Fibroblast of lung (primary cell): ENCODE measurements at places on chromosomes 12 and 14.

DNA sequence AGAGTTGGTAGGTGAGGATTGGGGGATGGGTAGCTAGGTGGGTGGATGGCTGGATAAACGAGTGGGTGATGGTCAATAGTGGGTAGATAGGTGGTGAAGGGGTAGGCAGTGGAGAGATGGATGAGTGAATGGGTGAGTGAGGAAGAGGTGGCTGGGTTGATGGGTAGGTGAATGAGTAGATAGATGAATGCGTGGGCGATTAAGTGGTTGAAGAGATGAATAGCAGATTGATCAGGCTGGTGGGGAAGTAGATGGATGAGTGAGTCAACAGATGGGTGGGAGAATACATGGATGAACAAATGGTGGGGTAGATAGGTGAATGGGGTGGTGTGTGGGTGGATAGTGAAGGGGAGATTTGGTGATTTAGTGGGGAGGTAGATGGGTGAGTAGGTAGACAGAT, 51.1 kb downstream of the SYNE3 start:
- no peak for DNase-seq

- peak; percentile 64 for DNase-seq
These were observed 1.3 kb downstream of the OTOGL start for GRCh38 chr12:80100591-80100990.

DNA sequence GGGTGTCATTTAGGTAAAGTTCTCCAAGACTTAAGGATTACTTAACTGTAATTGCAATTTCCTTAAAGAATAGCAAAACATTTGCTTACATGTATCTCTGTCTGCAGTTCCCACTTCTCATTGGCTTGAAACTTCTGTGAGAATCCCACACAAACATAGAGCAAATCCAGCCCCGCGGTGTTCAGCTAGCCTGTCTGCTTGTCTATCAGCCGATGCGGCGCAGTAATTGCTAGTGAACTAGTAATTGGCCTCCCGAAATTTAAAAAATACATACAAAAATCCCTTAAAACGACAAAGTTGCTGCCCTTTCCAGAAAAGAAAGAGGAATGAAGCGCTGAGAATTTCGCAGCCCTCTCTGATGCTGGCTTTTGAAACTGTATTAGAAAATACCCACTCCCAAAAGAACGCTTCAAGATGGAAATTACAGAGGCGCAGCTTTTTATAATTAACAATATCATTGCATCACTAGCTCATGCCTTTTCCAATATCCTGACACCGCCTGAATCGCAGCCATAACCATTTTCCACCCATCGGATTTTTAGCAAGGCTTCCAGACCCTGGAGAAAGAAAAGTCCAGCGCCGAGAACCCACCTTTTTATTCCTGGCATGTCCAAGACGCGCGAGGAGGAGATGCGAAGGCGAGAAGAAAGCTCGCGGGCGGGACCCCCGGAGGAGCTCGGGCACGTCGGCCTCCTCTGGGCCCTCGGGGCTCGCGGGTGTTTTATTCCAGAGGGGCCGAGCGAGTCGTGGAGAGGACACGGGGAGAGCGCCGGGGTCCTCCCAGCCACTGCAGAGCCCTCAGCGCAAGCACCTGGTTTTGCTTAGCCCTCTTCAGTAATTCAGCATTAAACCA, 646 bp downstream of the FBLN5 start:
- DNase-seq = peak; percentile 33

DNA sequence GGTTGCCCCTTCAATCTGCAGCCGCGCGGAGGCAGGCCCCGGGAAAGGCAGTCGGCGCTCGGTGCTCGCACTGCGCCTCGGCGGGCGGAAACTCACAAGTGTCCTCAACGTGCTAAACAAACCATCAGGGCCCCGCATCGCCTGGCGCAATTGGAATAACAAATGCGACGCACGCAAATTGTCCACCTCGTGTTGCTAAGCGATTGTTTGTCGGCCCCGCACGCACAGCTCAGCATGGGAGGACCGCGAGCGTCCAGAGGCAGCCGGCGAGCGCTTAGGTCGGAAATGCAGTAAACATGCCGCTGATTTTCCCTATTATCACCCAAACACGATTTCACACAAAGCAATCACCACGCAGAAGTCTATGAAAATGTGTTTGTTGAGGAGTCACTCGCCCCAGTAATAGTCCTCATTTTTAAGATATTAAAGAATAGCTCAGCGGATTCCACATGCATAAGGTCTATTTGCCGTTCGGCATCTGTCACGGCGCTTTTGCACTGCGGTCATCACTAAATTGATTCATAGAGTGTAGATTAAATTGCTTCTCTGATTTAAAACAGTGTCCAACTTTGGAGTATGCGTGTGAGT, 3.2 kb upstream of the GSC start:
- no peak for DNase-seq

DNA sequence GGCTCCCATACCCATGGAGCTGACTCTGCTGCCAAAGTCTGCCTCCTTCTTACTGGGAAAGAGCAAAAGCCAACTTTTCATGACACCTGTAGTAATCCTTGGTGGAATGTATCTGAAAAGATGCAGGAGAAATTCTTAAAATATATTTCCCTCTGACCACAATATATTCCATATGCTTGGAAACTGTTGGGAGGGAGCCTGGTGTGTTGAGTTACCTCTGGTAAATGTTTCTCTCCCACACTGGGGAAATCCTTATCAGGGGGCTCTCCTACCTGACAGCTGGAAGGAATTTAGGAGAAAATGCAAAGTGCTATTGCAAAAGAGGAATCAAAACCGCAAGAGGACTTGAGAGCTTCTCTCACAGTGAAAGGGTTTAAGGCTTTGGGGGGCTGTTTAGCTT, 139.4 kb downstream of the TBX5 start:
- DNase-seq = no peak

GRCh38 chr12:112938751-112939150, 477 bp downstream of the OAS3 start:
- DNase-seq = no peak

DNA sequence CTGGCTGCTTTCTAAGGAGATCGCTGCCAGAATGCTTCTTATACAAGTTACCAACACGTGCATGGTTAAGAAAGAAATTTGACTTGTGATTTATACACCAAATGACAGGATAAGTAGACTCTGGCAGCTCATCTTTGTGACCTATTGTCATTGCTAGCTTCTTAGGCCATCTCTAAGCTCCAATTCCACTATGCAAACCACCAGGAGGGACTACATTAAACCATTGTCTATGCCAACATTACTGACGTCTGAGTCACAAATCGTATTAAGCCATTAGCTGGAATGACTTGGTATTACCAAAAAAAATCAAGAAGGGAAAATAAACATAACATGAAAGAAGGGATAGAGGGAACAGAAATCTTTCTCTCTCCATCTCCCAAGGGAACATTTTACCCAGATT, 15.8 kb upstream of the VPS33A start:
- peak; percentile 71 for DNase-seq

- no peak for DNase-seq
These were observed 66.6 kb downstream of the MON2 start for GRCh38 chr12:62533087-62533754.

- peak; percentile 14 for DNase-seq
These were observed 58.1 kb upstream of the DIO2 start for GRCh38 chr14:80269353-80269925.

- no peak for DNase-seq
These were observed 202.6 kb downstream of the ANO6 start for GRCh38 chr12:45418520-45418919.

DNA sequence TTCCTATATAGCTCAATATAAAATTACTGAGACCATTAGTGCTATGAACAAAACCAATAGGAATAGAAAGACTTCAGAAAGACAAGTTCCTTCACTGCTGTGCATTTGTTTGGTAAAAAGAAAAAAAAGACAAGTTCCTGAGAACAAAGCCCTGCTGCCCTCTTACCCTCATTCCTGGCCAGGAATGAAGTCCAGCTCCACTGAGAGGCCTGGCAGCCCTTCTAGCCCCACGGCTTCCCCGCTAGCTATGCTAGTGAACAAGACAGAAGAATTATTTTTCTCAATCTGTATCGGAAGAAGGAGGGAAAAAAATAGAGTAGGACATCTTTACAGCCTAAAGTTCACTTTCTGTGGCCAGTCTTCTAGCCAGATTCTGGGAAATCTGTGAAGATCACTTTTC, 1.6 kb downstream of the MFAP5 start:
- no peak for DNase-seq

DNA sequence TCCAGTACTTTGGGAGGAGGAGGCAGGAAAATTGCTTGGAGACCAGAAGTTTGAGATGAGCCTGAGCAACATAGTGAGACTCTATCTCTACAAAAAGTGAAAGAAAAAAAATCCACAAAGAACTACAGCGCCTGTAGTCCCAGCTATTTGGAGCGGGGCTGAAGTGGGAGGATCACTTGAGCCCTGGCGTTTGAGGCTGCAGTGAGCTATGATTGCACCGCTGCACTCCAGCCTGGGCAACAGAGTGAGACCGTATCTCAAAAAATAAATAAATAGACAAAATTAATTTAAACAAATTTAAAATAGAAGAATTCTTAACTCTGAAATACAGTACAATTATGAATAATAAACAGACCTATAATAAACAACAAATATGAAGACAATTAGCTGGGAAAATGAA, 40.9 kb downstream of the ATL1 start:
- peak; percentile 39 for DNase-seq

- DNase-seq = no peak
These were observed 134.6 kb downstream of the BTG1 start for GRCh38 chr12:92010853-92011701.

- DNase-seq = no peak
These were observed 16.1 kb downstream of the PITPNM2 start for GRCh38 chr12:123134826-123135225.

GRCh38 chr12:105020241-105020962, 34.3 kb downstream of the NOPCHAP1 start:
- DNase-seq = no peak

- DNase-seq = peak; percentile 91
These were observed 102.5 kb downstream of the FGD4 start for GRCh38 chr12:32501835-32502333.

DNA sequence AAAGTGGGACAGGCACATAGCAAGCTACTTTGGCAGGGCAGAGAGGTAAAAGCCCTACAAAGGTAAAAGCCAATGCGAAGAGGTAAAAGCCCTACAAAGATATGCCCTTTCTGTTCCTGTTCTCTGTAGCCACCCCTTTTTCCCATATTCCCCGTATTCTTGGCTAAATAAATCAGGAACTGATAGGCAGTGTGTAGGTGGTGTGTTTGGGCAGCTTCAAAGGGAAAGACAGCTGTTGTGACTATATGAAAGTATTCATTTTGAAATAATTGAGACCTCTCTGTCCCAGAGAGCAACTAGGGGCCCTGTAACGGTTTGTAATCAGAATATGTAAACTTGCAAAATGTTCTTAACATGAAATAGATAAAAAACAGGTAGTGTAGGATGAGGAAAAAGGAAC, 11.3 kb upstream of the SLC41A2 start:
- DNase-seq = no peak

DNA sequence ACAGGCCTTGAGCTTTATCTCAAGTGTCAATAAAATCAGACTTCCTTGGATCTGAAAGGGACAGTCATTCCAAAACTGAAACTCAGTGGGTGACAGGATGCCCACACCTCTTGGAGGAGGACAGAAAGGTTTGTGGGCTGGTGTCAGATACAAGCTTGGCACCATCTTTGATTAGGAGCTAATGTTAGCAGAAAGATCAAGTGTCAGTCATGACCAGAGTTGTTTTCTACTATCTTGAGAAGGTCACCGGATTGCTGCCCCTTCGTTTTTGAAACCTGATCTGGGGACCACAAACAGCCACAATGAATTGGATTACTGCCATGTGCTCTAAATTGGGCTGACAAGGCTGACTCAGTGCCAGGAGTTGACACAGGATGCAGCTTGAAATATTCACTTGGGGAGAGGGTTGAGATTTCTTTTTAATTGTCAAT, 88.3 kb downstream of the OTOGL start:
- DNase-seq = peak; percentile 67

DNA sequence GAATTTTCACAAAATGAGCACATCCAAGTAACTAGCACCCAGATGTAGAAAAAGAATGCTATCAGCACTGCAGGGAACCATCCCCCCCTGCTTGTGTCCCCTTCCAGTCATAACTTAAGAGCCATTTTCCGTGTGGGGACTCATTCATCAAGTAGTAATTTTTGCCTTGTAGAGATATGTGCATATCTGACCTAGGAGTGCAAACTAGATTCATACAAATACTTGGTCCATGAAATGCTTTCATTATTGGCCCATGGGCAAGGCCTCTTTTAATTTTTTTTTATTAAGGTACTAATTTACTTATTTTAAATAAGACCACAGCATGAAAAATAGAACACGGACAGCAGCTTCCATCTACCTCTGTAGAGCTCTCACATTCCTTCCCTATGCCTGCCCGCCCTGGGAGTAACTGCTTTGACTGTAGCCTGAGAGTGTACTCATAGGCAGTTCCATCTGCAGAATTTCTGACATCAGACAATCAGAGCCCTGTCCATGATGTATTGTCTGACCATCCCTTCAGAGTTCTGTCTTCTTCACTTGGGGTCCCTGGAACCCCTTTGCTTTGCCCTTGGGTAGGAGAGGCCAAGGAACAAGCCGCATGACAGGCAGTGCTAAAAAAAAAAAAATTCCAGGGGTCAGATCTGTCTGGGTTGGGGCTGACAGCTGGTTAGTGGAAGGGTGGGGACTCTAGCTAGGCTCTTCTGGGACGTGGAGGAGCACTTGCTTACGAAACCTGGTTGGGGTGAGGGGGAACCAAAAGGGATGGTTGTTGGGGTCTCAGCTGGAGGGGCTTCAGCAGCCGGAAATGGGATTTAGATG, 131.7 kb downstream of the C12orf75 start:
- no peak for DNase-seq

DNA sequence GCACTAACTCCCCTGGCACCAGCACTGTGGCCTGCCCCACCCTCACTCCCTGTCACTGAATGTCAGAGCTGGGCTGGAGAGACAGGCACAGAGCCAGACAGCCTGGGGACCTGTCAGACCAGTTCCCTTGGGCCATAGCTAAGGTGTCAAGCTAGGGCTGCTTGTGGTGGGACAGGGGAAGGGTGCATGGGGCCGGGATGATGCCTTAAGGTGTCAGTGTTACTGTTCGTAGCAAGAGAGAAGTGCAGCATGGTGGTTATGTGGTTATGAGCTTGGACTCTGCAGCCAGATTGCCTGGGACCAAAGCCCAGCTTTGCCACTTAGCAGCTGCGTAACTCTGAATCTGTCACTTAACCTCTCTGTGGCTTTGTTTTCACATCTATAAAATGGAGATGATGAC, 3.8 kb downstream of the RAPGEF3 start:
- no peak for DNase-seq

GRCh38 chr12:87953256-87953860, 75.8 kb downstream of the C12orf50 start:
- DNase-seq = peak; percentile 53

- no peak for DNase-seq
These were observed 332.6 kb upstream of the SFSWAP start for GRCh38 chr12:131378176-131378842.

DNA sequence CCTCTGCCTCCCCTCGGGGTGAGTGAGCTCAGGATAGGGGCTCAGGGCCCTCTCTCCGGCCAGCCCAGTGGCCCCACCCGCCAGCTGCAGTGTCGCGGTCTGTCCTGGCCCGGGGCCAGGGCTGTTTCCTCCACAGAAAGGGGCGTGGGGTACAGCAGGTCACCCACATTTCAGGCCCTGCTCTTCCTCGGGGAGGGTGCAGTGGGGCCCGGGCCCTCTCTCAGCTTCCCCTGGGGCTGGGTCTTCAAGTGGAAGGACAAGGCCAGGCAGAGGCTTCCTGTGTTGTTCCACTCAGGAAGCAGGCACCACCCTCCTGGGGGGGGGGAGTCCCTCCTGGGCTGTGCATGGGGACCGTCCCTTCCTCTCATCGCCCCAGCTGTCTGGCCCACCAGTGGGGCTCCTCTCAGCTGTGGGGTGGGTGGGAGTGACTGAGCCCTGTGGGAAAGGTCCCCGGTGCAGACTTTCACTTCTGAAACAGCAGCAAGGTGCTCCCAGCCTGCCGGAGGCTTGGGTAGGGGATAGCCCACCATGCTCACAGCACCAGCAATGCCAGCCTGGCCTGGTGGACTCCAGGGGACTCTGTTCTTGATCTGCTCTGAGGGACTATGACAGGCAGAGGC, 3.7 kb downstream of the GPR132 start:
- DNase-seq = no peak
